A549 (cell line): ENCODE measurements at places on chromosomes 5 and 9.

DNA sequence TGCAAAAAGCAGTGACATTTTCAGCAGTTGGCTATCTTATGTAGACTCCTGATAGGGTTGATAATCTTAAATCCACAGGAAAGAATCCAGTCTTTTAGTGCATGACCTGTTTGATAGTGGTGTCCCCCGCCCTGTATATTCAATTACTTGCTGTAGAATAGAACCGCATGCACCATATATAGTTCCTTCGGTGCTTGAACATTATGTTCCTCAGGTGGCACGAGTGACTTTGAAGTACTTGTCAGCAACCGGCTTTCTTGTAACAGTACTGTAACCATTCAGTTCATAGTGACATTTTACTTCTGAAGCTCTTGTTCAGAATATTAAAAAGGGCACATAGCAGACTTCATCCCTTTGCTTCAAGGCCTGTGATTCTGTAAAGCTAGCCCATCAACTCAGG, 163.2 kb upstream of the KLF9 start:
- no peak for DNase-seq

DNA sequence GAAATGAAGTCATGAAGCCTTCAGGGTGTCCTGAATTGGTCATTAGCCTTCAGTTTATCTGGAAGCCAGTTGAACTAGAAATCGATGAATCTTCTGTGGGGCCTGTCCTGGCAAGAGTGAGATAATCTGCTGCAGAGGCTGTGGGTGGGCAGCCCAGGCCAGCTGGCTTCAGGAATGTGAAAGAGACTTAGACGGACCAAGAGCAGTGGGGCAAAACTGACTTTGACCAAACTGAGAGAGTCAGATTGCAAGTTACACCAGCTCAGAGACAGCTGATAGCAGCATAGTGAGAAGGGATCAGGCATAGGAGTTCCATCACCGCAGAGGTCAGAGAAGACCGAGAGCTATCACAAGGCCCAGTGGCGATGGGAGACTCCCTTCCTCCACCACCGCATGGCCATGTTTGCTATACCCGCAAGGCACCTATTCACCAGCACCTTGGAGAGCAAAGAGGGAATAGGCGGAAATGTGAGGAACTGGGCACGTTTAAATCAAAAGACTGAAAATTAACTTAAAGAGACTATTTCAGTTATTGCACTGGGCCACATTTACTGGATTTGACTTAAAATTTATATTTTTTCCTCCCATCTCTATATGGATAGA, 50.0 kb upstream of the GLIS3 start:
- no peak for DNase-seq

- no peak for DNase-seq
Measured at GRCh38 chr9:124137009-124137943, 120.5 kb upstream of the NEK6 start.

DNA sequence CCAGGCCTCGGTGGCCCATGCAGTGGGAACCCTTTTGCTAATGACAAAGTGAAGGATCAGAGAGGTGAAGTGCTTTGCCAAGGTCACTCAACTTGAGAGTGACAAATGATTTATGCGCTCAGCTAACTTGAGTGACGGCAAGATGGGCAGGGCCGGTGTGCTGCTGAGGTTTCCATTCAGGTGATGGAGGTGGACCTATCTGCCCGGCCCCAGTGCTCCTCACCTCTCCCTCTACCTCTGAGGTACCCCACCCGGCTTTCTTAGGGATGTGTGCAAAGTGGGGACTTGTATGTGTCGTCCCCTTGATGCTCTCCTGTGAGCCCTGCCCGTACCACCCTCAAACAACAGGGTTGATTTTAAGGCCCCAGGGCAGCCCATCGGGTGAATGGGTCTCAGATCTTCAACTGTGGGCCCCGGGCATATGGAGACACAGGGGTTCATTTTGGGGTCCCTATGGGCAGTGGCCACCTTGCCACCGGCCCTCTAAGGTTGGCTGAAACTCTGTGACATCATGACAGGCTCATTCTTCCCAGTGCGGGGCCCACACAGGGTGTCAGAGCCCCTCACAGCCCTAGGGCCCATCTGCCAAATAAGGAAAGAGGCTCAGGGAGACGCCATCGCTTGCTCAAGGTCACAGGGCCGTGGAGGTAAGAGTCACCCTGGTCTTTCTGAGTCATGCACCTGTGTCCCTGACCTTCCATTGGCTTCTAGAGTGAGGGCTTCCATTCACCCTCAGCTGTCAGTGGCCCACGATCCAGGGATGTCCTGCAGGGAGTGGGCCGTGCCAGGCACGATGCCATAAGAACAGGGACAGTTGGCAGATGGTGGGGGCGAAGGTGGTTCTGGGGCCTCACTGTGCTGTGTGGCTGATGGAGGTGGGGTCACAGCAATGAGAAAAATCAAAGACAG, 170.6 kb upstream of the MVB12B start:
- no peak for DNase-seq

- peak; percentile 55 for DNase-seq
Measured at GRCh38 chr5:58241389-58241788, 218.5 kb downstream of the PLK2 start.

- DNase-seq, result no peak
Measured at GRCh38 chr5:153491856-153492255, 1.4 kb downstream of the GRIA1 start.

- no peak for DNase-seq
Measured at GRCh38 chr5:134446938-134447337, 35.3 kb upstream of the CDKN2AIPNL start.

DNA sequence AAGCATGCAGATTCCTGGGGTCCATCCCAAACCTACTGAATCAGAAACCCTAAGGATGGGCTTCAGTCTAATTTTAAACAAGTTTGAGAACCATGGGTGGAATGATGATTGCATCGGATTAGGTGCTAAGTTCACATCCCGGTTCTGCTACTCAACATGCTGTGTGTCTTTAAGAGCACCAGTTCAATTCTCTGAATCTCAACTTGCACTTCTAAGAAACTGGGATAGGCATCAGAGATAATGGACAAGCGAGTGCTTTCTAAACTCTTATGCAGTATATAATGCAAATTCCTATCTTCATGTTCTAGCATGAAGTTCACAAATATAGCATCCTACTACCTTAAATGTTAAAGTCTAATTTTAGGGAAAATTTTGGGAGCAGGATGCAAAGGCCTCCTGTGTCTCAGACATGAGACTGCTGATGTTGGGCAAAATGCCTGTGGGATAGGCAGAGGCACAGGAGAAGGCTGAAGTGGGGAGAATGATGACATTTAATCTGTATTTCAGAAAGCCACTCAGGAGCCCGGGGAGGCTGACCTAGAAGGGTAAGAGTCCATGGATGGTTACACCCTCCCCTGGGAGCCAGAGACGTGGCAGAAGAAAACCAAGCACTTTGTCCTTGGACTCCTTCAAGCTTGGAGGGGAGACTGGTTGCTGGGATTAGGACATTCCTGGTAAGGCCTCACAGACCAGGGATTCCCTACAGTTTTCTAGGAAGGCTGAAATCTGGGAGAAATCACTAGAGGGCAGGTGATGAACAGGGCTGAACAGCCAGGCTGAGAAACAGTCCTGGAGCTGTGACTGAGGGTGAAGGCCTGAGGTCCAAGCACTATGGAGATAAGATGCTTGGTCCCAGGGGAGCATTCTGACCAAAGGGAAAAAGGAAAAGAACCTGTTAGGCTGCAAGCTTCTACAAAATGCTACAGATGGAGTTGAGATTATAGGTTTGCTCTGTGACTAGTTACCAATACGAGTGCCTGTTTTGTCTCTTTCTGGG, 311.9 kb upstream of the PANK3 start:
- DNase-seq, result no peak

GRCh38 chr9:70571258-70571657, 156.8 kb upstream of the KLF9 start:
- DNase-seq, result no peak

DNA sequence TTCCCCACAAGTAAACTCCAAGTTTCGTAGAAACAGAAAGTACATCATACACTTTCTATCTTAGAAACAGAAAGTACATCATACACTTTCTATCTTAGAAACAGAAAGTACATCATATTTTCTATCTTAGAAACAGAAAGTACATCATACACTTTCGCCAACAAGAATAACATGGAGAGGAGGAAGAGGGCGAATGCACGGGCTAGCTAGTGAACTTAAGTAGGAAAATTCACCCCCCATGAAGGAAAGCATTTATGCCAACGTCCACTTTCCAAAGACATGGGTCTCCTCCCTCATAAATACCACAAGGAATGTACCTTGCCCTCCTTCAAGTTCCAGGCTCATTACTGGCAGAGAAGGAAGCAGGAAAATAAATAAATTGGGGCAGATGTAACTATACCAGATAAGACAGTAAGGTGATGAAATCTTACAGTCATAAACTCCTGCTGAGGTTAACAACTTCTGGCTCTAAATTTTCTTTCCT, 64.7 kb downstream of the FRMD3 start:
- peak; percentile 27 for DNase-seq

DNA sequence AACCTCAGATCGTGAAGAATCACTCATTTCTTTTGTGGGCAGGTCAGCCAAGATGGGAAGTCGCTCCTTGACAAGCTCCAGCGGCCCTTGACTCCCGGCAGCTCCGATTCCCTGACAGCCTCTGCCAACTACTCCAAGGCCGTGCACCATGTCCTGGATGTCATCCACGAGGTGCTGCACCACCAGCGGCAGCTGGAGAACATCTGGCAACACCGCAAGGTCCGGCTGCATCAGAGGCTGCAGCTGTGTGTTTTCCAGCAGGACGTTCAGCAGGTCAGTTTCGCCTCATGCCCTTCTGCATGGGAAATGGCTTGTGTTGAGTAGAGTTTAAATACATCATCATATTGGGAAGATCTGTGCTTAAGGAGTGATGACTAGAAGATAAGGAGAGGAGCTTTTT, 173.3 kb downstream of the TRIO start:
- DNase-seq, result no peak

DNA sequence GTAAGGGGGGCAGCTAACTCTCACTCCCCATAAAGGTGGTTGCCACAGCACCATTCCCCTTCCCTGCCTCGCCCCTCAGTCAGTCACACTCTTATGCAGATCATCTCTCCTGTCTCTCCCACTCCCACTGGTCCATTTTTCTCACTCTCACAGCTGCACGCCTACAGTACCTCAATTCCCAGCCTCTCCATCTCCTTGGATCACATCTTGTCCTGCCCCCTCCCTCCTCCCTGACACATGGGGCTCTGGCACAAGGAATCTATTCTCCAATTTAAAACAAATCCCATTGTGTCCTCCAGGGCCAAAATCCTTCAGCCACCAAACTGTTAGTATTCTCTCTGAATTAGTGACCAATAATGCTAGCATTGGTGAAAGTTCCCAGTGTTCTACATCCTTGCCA, 114.4 kb downstream of the AUH start:
- DNase-seq, result no peak

DNA sequence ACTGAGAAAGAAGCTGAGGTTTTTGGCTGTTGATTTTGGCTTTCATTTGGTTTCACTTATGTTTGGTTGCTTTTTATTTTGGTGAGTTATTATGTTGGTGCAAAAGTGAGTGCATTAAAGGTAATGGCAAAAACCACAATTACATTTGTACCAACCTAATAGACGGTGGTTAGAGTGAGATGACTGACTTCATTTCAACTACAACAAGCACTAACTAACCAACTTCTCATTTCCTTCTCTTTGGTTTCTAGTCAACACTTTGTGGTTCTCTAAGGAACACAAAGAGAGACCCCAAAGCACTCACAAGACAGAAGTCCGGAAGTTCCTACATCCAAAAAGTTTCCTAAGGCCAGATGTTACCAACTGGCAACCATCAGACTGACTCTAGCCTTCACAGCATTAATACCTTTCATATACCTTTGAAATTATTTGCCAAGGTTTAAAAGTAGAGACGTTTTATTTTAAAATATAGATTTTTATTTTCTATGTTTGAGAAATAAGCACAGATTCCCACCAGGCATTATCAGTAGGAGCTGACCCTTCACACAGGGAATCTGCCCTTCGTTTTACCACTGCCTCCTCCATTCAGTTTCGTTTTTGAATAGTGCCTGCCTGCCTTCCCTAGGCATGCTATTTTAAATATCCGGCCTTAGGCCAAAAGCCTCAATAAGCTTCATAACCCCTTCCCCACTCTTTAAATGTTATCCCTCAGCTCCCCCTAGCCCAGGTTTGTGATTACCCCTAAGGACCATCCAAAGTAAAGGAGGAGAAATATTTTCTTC, 301.1 kb upstream of the PTGER4 start:
- no peak for DNase-seq

- DNase-seq, result no peak
Measured at GRCh38 chr9:96006961-96007360, 131.5 kb downstream of the ERCC6L2 start.

DNA sequence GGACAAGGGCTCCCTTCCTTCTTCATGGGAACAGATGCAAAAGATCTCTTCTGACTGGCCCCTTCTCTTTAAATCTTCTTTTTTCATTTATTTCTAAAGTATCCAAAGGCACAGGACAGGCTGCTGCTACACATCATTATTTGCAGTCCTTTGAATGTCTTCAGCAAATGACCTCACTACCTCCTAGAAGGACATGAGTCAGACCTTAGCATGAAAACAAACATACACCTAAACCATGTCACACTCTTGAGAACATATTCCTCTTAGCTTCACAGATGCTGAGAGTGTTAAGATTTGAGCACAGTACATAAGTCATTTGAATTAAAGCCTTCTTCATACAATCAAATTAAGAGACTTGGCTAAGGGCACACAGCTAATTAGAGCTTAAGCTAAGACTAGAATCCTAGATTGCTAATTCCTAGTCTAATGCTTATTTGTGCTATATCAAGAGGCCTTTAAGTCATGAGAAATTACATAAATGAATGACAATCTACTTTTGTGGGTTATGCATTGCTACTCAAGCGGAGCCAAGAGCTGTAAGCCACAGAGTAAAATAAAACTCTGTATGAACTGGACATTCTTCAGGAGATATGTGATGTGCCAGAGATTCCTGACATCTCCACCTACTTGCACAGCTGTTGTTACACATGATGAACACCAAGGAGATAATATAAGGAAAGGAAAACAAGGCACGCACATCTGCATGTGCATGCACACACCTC, 109.1 kb upstream of the PTGER4 start:
- peak; percentile 43 for DNase-seq
